WERI-Rb-1 (cell line): ENCODE measurements at places on chromosomes 6 and 20.

DNA sequence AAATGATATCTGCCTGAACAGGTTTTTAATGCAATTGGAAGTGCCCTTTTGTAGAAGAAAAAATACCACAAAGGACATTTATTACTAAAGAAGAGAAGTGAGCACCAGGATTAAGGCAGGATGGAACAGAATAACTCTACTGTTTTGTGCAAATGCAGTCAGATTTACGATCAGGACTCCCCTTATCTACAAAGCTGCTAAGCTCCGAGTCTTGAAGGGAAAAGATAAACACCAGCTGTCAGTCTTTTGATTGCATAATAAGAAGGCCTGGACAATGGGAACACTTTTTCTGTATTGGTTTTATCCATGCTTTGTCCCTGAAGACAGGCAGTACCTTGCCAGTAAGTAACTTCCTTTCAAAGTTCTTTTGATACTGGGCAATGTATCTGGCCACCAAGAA, 797.9 kb upstream of the SLC35B3 start:
- peak; percentile 54 for DNase-seq

- no peak for DNase-seq
These were observed 316.1 kb upstream of the PRDM1 start for GRCh38 chr6:105769987-105770386.

- DNase-seq = no peak
These were observed 52.4 kb upstream of the EDN3 start for GRCh38 chr20:59247731-59248684.

GRCh38 chr20:61749406-61750075, 316.1 kb downstream of the TAF4 start:
- DNase-seq = no peak

- DNase-seq = no peak
These were observed 233.5 kb upstream of the QKI start for GRCh38 chr6:163180874-163181541.

- DNase-seq = no peak
These were observed 102.8 kb downstream of the ATXN1 start for GRCh38 chr6:16658348-16659034.

- DNase-seq = no peak
These were observed 86.9 kb downstream of the LYRM4 start for GRCh38 chr6:5173810-5174209.

DNA sequence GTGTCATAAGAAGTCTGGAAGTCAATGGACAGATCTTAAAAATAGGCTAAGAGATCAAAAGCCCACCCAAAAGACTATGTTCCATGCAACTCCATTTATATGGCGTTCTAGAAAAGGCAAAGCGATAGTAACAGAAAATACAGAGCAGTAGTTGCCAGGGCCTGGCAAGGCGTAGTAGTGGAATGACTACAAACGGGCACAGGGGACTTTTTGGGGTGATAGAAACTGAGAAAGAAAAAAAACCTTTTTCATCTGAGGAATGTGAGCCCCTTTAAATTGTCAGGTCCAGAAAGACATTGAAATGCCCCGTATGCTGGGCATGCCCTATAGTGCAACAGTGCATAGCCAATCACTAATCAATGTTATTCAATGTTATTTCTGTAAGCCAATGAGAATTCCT, 47.2 kb upstream of the FAM50B start:
- DNase-seq = no peak

GRCh38 chr6:40037271-40037670, 103.0 kb upstream of the MOCS1 start:
- no peak for DNase-seq

DNA sequence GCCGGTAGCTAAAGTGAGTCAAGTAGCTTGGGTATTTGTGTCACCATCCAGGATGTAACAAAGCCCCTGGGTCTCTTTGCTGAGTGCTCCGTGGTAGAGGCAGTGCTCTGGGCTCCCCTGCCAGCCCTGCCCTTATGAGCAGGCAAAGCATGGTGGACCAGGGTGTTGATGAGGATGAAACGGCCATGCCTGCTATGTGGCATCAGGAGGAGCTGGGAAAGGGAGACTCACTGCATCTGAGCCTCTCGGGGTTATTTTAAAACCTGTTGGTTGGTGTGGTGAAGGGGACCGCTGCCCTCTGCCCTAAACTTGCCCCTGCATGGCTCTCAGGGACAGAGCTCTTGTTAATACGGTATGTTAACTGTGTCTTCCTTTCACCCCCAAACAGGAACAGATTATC, 143.1 kb downstream of the DTNBP1 start:
- peak; percentile 5 for DNase-seq

GRCh38 chr6:31091680-31092079, 20.7 kb downstream of the C6orf15 start:
- DNase-seq = no peak

DNA sequence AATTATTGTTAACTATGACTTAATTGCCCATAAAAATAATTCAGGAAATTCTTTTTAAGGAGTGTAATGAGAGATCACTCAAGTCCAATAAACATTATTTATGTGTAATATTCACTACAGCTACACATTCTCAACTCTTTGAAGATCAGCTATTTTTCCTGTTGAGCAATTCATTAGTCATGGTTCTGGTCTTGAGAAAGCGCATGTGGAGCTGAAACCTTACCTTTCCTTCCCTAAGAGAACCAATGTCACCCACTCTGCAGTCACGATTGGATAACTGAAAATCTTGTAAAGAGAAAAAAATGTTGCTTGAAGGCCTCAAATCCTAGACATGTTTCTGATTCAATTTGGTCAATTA, 736.9 kb upstream of the MARCKS start:
- no peak for DNase-seq
